NCI-H526 (cell line): ENCODE measurements at places on chromosomes 4 and X.

GRCh38 chrX:19686876-19687275 lies 171.6 kb upstream of the MAP3K15 start:
- DNase-seq: no peak

DNA sequence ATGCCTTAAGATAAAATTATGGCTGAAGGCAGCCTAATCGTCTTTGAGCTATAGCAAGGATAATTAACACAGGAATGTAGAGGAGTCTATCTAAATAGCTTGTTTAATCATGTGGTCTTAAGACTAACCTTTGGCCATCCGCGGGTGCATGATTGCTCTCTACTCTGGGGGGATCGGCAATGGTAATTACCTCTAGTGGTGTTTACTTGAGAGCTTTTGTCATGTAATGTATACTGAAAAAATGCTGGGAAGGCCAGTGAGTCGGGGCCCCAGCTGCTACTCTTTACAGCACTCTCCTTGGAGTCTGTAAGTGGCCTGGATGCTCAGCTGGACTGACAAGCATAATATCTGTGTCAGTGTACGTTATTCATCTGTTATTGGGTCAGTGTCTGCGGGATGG lies 65.5 kb upstream of the GNPDA2 start:
- no peak for DNase-seq

DNA sequence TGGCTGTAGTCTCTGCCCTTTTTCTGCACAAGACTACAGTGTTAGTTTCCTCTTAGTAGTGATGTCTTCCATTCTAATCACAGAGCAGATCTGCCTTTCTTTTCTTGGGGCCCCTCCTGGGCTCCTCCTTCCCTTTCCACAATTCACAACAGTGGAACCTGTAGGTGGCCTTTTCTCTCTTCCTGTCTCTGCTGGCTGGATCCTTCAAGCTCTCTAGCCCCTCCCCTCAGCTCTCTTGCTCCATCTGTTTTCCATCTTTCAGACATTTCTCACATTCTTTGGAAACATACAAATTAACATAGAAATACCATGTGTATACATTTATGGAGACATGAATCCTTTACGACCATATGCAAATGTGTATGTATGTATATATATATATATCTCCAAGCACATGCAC lies 304 bp upstream of the SPIN2A start:
- DNase-seq: peak; percentile 33

- DNase-seq: no peak
Observed at GRCh38 chr4:122857160-122857559, 30.5 kb downstream of the FGF2 start.

DNA sequence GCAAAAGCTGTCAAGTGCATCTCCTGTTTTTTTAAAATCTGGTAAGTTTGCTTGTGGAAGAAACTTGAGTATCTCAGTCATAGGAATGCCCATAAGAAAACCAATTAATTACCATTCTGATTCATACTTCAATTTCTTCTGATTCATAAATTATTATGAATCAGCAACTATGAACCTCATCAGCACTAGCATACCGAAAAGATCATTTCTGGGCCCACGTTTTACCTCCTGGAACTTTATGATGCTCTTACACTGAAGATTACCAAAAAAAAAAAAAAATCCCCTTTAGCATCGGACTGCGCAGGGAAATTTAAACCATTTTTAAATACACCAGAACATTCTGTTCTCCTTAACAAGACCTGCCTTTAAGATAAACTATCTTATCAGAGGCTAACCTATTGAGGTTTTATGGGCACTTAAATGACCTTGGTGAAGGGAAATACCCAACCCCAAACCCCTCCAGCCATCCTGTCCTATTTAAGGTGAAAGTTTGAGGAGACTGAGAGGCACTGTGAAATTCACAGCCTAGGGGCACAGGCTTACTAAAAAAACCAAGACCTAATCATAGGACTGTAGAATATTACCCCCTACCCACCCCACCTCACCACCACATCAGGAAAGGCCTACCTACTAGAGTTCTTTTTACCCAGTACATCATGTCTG lies 38.2 kb upstream of the ABCG2 start:
- no peak for DNase-seq

DNA sequence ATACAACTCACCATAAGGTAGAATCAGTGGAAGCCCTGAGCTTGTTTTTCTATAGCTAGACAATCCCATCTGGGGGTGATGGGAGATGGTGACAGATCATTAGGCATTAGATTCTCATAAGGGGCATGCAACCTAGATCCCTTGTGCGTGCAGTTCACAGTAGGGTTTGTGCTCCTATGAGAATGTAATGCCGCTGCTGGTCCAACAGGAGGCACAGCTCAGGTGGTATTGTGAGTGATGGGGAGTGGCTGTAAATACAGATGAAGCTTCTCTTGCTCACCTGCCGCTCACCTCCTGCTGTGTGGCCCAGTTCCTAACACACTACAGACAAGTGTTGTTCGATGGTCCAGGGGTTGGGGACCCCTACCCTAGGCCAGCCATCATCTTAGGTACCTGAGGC lies 5.9 kb upstream of the GATB start:
- DNase-seq: peak; percentile 6

- DNase-seq: no peak
Observed at GRCh38 chr4:159451006-159451405, 348.1 kb downstream of the RAPGEF2 start.

- no peak for DNase-seq
Observed at GRCh38 chr4:182969651-182970279, 52.6 kb upstream of the DCTD start.

GRCh38 chrX:80223982-80224579 lies 196.2 kb upstream of the TENT5D start:
- no peak for DNase-seq

DNA sequence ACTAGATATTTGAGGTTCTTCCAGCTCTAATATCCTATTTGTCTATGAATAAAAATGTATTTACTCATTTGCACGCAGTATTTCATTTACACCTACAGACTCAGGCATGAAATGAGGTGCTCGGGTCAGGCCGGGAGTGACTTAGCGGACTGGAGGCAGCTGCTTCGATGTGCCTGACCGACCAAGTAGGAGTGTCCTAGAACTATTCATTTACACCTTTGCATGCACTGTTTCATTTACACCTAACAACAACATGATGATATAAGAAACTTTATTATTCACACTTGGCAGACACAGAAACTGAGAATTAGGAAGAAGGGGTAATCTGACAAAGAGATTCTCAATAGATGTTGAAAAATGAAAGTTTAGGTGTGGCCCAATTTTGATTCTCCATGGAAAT lies 28.7 kb upstream of the FAT1 start:
- DNase-seq: no peak

- DNase-seq: no peak
Observed at GRCh38 chr4:110287130-110287529, 88.7 kb upstream of the ELOVL6 start.

DNA sequence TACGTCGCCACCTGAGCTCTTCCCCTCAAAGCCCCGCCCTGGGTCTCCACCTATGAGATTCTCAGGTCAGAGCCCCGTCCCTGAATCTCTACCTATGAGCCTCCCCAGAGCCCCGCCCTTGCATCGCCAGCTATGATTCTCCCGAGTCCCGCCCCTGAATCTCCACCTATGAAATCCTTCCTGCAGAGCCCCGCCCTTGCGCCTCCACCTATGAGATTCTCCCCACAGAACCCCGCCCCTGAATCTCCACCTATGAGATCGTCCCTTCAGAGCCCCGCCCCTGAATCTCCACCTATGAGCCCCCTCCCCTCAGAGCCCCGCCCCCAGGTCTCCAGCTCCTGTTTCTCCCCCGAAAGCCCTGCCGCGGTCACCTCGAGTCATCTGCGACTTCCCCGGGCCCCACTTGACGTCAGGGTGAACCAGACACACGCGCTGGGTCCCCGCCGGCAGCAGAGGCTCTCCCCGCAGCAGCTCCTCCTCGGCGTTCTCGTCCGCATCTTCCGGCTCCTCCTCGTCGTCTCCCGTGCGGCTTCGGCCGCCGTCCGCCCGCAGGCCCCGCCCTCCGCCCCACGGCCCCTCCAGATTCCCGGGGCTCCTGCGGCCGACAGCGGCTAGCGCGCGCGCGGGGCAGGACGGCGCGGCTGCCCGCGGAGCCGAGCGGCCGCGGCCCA lies 393 bp downstream of the GTPBP6 start:
- DNase-seq: no peak

GRCh38 chr4:161419822-161420221 lies 744.0 kb downstream of the FSTL5 start:
- DNase-seq: no peak

- no peak for DNase-seq
Observed at GRCh38 chrX:3378156-3378555, 31.7 kb upstream of the MXRA5 start.

DNA sequence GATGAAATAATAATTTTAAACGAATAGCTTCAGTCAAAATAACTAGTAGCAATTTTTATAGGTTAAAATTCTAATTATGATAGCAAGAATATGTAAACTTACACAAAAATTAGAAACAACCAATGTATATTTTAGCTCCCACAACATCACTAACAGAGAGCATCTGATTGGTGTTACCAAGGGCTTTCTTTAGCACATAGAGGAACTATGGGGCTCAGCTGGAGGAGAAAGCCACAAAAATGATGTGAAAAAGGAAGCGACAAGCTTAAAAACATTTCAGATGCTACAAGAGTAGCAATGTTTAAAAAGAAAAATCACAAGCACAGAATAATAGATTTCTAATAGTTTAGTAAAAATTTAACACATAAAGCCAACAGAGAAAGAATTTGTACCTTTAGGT lies 56.3 kb downstream of the ATP8A1 start:
- no peak for DNase-seq

DNA sequence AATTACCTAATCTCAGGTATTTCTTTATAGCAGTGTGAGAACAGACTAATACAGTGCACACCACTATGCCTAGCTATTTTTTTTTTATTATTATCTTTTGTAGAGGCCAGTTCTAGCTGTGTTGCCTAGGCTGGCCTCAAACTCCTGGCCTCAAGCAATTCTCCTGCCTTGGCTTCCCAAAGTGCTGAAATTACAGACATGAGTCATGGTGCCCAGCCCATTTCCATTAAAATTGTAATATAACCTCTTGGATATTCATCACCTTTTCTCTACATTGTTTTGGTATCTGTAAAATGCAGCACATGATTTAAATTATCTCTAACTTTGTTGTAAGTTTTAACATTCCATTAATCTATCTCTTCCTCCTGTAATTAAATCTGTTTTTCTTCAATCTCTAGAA lies 2052.9 kb downstream of the ARAP2 start:
- DNase-seq: no peak

DNA sequence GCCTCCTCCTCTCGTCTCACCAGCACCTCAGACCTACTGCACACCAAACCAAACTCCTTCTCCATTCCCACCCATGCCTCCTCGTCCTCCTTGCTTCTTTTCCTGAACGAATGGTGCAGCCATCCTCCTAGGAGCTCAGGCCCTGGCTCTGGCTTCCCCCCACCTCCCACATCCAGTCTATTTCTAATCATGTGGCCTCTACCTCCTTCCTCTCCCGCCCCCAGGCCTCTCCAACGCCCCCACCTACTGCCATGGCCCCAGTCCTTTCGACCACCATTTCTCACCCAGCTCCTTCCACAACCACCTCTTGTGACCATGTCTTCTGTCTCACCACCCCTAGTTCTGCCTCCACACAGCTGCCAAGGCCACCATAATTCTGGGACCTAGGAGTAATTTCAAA lies 127.1 kb downstream of the PJA1 start:
- DNase-seq: no peak

DNA sequence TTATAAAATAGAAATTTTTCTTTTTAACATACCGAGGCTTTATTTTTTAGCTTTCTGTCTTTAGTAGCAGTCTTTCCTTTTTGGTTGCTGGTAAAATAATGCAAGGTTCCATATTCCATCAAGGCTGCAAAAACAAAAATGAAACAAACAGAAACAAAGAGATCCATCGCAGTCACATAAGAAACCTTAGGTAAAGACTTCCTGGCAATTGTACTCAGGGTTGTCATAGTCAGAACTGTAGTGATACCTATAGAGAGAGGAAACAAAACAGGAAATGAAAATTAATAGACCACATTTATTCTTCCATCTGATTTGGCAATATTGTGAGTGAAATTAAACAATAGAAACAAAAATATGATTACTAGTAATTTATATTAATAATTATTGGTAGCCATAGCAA lies 72.5 kb downstream of the GABRG1 start:
- no peak for DNase-seq

DNA sequence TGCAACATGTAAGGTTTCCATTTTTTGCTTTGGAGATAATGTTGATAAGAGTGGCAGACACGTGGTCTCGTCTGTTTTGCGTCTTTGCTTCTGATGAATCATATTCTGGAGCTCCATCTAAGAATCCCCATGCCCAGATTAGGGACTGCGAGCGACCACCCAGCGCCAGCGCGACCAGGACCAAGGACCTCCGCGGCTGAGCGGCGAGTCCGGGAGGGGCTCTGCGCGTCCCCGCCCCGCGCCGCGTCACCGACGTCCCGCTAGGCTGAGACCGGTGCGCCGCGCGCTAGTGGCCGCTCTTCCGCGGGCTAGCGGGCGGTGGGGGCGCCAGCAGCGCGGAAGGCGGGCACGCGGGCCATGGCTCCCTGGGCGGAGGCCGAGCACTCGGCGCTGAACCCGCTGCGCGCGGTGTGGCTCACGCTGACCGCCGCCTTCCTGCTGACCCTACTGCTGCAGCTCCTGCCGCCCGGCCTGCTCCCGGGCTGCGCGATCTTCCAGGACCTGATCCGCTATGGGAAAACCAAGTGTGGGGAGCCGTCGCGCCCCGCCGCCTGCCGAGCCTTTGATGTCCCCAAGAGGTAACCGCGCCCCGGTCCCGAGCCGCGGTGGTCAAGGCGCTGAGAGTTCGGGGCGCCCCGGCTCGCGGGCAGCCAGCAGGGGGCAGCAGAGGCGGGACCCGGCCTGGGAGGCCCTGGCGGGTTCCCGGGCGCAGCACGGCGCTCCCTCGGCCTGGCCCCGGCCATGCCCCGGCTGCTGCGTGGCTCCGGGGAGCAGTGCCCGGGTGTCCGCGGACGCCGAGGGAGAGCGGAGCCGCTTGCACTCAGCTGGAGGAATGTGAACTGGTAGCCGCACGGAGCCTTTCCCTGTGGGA lies at the start of gene SRD5A3:
Gene SRD5A3 (plus strand): TSS at position 263 of the 871 bp plus-strand sequence. CDS start 95 bp downstream, at position 358.
- DNase-seq: peak; percentile 59

DNA sequence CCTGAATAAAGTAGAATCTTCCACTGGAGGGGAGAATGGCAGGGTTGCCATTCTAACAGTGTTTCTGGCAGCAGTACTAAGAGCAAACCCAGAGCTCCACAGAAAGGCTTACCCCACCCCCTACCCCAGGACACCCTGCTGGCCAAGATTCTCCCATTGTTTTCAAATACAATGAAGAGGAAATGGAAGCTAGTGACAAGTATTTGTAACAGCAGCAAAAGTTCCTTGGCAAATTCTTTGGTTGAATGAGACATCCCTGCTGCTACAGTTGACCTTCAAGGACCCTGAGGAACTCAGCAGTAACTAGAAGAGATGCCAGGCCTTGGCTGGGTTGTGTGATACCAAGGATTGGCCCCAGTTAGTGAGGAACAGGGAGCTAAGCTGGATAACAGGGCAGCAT lies 124.2 kb upstream of the DGKK start:
- no peak for DNase-seq
